Stimulated activated CD4-positive, alpha-beta T cell treated with anti-CD3 and anti-CD28 coated beads, Interleukin-12 subunit alpha, Interleukin-12 subunit beta, amount 100 ng/mL, for 48 hours (primary cell): ENCODE measurements at places on chromosomes 6 and 20.

- no peak for DNase-seq
Observed at GRCh38 chr6:146244630-146245143, 215.8 kb downstream of the GRM1 start.

- DNase-seq = no peak
Observed at GRCh38 chr20:48057251-48057650, 272.0 kb upstream of the SULF2 start.

DNA sequence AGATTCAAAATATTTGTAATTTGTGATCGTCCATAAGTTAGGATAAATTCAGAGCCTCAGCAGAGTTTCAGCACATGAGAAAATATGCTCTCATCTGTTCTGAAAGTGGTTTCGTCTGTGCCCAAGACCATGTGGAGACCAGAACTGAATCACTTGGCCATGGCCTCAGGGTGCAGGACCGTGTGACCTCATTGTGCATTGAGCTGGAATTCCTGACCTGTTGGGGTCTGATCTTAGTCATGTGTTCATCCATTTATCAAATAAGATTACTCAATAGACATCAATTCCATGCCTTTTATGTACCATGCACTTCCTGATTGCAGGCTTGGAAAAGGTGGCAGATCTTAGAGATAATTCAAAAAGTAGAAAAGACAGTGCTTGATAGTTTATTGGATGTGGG, 680.5 kb downstream of the QKI start:
- no peak for DNase-seq

DNA sequence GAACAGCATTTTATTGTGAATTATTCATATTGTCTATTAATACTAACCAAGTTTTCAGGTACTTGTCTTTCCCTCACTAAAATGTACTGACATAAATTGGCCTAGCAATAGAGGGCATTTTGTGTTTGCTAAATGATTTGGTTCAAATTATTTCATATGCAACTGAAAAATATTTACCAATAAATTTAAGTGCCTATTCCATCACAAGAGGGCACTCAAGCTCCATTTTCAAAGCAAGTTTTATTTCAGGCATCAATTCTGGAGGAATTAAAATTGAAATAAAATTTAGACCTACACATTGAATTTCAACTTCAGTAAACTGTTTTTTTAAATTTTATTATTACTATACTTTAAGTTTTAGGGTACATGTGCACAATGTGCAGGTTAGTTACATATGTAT, 114.3 kb upstream of the SYNCRIP start:
- DNase-seq = no peak

GRCh38 chr20:36268440-36269342, 32.4 kb downstream of the AAR2 start:
- DNase-seq = no peak

- no peak for DNase-seq
Observed at GRCh38 chr6:101711518-101711917, 318.0 kb downstream of the GRIK2 start.
